ENCODE measurements at places on chromosomes 2 and 18. TPM values are rescaled to one million over a fixed set of nuclear protein-coding genes. Genes with fewer than 3 reads are reported as not detected.

DNA sequence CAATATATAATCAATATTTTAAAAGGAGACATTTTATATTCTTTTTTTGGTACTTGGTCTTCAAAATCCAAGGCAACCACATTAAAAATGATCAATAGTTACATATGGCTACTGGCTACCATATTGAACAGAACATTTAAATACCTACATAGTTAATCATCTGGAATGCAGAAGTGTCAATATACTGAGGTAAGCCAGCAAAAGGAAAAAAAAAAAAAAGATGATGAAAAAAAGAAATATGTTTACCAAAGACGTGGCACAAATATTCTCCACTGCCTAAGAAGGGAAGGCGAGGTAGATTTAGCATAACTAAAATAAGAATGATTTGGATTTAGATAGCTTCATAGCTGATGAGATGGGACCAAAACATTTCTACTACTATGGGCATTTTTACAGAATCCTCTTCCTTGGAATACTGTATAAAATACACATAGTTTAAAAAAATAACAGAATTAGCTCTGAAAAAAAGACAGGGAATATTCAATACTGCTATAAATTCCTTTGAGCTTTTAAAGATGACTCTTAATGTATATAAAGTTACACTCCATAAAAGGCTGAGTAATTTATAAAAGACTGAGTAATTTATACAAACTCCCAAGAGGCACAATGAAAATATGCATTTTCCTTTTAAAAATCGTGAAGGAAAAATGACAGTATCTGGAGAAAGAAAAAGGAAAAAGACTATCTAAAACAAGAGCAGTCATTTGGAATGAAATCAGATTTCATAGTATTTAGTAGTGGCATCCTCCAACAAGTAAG, 63.5 kb downstream of the CDH2 start:
- DNase-seq, result no peak

DNA sequence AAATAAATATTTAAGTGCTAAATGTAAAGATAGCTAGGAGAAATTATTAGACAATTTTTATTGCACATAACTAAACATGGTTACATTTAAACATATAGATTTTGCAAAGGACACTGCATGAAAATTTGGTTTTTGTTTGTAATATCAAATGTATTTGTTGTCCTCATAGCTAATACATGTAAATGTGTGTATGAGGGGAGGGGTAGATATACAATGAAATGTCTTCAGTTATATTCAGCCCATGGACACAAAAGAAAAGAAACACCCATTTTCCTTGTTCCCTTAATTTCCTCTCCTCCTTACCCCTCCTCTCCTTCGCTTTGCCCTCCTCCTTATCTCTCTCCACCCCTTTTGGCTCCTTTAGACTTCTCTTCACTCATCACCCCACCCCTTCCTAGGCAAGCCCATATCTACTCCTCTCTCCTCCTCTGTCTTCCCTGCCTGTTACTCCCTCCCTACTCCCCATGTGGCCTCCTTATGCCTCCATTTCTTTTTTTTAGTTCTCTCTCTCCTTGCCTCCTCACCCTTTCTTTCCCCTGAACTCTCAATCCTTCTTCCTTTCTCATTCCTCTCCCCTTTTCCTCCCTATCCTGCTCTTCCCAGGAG, 1.4 kb downstream of the COL3A1 start:
- no peak for DNase-seq

- DNase-seq, result no peak
These were observed 179.6 kb downstream of the RNF144A start for GRCh38 chr2:7096726-7097352.

DNA sequence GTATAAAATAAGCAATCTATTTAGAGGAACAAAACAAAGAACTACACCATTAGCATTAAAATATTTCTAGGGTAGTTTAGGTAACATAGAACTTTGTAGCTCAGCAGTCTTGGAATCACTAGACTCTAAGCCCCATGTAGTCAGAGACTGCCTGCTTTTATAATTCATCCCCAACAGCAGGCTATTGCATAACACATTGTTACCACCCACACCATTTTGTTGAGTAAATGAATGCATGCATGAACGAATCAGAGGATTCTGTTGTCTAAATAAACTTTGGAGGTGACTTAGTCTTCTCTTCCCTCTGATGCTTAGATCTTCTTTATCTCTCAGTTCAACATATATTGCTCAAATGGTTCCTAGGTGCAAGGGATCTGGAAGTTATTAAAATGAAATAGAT, 167.6 kb upstream of the TNP1 start:
- DNase-seq, result no peak

- no peak for DNase-seq
These were observed 1.8 kb downstream of the IL18RAP start for GRCh38 chr2:102424754-102425153.

DNA sequence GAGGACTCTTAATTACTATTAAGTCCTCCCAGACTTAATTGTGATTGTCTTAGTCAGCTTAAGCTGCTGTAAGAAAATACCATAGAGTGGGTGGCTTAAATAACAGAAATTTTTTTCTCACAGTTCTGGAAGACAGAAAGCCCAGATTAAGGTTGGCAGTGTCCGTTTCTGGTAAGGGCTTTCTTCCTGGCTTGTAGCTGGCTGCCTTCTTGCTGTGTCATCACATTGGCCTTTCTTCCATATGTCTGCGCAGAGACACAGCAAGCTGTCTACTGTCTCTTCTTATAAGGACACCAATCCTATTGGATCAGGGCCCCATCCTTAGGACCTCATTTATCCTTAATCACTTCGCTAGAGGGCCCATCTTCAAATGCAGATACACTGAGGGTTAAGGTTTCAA, 38.5 kb downstream of the ASXL3 start:
- no peak for DNase-seq

ACADL gene
- 167 TPM for total RNA-seq

Data from tibial nerve (tissue), 4 donors.